Glutamatergic neuron (in vitro differentiated cells): ENCODE measurements at places on chromosomes 6 and 20. TPM values are rescaled to one million over a fixed set of nuclear protein-coding genes. Genes with fewer than 3 reads are reported as not detected.

The FAM162B gene
- total RNA-seq, result not detected

The C20orf96 gene
- 61.1 TPM for total RNA-seq

The PRDM13 gene
- total RNA-seq, result 13.9 TPM

The CTCFL gene
- not detected for total RNA-seq

The SIRPG gene
- not detected for total RNA-seq

The GJA10 gene
- not detected for total RNA-seq

The CLPSL2 gene
- not detected for total RNA-seq

The POLH gene
- 20.2 TPM for total RNA-seq

The FAM184A gene
- total RNA-seq, result 20.0 TPM
